ENCODE measurements at places on chromosomes 2 and 18.

- DNase-seq, result no peak
Measured at GRCh38 chr18:45528712-45529336, 86.5 kb upstream of the SLC14A2 start.

- no peak for DNase-seq
Measured at GRCh38 chr2:3170792-3171455, 206.7 kb downstream of the EIPR1 start.

DNA sequence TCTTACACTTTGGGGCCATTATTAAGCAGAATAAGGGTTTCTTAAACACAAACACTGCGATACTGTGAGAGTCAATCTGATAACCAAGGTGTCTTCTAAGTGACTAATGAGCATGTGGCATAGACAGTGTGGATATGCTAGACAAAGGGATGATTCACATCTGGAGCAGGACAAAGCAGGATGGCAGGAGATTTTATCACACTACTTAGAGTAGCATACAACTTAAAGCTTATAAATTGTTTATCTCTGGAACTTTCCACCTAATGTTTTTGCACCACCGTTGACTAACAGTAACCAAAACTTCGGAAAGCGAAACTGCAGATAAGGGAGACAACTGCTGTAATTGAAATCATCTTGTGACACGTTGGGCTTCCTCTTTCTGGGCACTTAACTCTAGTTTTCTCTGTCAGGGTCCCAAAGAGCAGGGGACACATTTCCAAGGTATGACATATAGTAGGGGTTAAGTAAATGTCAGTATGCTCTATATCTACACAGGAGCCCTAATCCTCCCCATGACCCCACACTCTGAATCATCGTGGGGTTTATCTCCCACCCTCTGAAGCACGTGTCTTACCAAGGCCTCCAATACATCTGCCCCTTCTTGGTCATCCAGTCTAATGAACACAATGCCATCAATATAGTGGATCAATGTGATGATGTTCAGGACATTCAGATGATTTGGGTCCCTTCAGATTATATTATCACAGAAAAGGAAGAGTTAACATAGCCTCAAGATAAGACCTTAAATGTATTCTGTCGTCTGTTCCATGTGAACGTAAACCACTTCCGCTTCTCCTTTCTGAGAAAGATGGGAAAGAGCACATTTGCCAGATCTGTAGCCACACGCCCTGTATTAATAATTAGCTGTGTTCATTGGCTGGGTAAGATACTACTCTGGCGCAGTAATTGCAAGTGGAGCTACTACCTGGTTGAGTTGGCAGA, 78.7 kb downstream of the FTCDNL1 start:
- no peak for DNase-seq

- DNase-seq, result peak; percentile 97
Measured at GRCh38 chr2:188773075-188773474, 201.1 kb upstream of the COL3A1 start.

DNA sequence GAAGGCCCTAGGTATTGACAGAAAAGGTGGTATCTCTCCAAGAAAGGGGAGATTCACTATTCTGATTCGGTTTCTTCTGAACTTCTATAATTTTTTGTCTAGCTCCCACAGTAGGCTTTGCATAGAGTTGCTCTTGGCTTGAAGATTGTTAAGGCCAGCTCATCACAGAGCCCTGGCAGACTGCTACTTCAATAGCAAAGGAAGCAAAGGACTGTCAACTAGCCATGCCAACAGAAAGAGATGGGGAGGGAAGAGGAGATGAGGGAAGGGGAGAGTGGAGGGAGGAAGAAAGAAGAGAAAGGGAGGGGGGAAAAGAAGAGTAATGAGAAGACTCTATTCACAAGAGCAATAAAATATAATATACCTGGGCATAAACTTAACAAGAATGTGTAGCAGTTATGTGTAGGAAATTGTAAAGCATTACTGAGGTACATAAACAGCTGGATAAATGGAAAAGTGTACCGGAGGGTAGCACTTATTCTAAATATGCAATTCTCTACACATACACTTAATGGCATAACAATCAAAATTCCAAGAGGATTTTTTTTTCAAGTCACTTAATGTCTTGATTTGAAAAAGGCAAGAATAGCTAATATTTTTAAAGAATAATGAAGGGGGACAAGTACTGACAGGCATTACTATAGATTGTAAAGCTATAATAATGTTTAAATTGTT, 102.5 kb downstream of the LOXHD1 start:
- DNase-seq, result no peak

GRCh38 chr2:188399159-188399558, 107.5 kb downstream of the GULP1 start:
- DNase-seq, result no peak

DNA sequence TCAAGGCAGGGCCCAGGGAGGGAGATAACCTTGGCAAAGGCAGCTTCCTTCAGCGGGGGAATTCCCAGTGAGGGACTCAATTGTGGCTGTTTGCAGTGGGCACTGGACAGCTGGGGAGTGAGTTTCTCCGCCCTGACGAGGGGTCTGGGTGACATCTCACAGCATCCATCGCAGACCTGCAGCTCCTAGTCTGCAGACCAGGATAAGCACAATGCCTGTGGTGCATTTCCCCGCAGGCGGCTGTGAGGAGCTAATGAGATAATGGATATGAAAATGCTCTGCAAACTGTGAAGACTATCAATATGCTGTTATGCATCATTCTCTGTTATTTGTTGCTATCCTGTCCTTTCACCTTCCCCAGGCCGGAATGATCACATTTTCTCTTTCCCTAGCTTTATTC, 30.0 kb upstream of the CYP1B1 start:
- no peak for DNase-seq

DNA sequence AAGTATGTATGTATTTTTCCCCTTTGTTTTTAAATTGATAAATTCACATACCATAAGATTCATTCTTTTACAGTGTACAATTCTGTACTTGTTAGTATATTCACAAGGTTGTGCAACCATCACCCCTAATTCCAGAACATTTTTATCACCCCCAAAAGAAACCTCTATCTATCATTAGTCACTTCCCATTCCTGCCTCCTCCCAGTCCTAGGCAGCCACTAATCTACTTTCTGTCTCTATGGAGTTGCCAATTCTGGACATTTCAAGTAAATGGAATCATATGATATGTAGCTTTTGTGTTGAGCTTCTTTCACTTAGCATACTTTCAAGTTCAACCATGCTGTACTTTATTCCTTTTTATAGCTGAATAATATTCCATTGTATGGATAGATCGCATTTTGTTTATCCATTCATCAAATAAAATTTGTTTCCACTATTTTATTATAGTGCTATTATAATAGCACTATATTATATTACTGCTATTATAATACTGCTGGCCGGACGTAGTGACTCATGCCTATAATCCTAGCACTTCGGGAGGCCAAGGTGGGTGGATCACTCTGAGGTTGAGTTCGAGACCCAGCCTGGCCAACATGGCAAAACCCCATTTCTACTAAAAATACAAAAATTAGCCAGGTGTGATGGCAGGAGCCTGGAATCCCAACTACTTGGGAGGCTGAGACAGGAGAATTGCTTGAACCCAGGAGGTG, 10.9 kb downstream of the STARD7 start:
- no peak for DNase-seq

GRCh38 chr2:166972418-166972817, 84.1 kb downstream of the XIRP2 start:
- DNase-seq, result no peak

- DNase-seq, result no peak
Measured at GRCh38 chr2:23219666-23220065, 165.3 kb upstream of the KLHL29 start.

- no peak for DNase-seq
Measured at GRCh38 chr2:21367421-21367820, 243.7 kb downstream of the TDRD15 start.

DNA sequence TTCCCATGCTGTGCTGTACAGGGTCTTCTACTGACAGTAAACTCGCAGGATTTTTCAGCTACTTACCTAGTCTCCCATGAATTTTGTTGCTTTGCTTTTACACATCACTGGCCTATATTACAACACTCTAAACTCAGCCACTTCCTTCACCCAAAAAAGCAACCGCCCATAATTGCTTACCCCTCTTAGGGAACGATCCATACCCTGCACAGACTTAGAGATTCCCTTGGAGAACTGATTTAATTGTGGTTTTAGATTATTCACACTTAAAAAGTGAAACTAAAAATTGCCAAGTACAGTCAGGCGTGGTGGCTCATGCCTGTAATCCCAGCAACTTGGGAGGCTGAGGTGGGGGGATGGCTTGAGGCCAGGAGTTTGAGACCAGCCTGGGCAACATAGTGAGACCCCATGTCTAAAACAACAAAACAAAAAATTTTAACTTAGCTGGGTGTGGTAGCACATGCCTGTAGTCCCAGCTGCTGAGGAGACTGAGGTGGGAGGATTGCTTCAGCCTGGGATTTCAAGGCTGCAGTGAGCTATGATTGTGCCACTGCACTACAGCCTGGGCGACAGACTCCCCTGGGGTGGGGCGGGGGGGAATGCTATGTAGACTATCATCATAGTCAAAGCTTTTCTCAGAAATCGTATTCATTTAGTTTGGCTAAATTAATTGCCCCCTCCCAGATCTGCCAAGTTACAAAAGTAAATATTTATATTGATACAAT, 19.3 kb downstream of the MRPL30 start:
- no peak for DNase-seq

- DNase-seq, result no peak
Measured at GRCh38 chr2:8312861-8313830, 368.7 kb upstream of the ID2 start.

DNA sequence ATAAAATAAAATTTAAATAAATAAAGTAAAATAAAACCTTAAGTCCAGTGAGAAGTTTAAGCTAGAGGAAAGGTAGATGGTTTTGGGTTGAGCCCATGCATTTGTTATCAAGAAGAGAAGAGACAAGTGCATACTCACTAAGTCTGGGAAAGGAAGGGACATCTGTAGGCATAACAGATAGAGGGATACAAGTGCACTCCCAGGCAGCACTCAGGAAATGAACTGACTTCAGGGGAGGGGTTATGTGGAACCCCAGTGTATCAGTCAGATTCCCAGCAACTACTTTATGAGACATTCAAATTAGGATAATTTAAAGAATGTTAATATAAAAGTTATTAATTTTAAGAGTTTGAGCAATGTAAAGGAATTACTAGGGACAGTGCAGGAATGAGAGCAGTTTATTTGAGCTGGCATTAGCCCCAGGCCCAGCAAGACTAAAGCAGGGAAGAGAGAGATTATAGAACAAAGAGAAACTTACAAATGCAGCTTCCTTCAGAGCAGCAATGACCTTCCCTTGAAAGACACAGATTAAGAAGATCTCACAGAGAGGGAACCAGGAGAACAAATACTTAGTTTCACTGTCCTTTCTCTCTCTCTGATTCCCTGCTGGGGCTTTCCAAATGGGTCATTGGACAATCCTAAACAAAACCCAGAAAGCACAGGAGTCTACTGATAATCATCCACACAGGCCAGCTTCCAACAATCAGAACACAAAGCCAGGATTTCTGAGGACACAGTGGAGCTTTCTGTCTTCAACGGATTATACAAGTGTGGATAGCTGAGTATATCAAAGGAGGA, 109.7 kb downstream of the ERBB4 start:
- DNase-seq, result no peak

DNA sequence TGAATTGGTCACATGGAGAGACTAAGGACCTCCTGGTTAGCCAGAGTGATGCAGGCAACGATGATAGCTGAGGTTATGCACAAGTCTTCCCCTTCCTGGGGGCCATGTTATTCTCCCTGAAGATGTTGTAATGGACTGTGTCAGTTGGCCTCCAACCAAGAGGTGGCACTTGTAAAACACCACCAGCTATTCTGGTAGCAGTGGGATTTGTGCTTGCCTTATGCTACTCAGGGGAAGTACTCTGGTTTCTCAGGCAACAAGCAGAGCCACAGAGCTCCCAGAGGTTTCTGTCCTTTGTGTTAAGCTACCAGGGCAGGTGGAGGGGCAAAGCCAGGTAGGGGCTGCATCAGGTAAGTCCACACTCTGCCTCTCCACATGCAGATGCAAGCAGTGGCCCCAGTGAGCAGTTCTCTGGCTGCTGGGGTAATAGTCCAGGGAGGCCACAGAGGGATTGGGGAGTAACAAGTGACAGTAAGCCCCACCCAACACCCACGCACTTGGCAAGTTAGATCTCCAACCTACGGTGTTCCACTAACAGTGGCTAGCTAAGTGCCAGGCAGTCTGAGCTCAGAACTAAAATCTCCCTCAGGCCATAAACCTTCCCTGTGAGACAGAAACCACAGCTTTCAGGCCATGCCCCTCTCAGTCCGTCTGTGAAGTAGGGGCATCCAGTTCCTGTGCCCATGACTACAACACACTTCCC, 99.7 kb downstream of the RND3 start:
- DNase-seq, result no peak

GRCh38 chr2:181575024-181575649, 81.8 kb downstream of the CERKL start:
- DNase-seq, result no peak

GRCh38 chr2:97760480-97761049, 47.2 kb downstream of the ZAP70 start:
- DNase-seq, result no peak

DNA sequence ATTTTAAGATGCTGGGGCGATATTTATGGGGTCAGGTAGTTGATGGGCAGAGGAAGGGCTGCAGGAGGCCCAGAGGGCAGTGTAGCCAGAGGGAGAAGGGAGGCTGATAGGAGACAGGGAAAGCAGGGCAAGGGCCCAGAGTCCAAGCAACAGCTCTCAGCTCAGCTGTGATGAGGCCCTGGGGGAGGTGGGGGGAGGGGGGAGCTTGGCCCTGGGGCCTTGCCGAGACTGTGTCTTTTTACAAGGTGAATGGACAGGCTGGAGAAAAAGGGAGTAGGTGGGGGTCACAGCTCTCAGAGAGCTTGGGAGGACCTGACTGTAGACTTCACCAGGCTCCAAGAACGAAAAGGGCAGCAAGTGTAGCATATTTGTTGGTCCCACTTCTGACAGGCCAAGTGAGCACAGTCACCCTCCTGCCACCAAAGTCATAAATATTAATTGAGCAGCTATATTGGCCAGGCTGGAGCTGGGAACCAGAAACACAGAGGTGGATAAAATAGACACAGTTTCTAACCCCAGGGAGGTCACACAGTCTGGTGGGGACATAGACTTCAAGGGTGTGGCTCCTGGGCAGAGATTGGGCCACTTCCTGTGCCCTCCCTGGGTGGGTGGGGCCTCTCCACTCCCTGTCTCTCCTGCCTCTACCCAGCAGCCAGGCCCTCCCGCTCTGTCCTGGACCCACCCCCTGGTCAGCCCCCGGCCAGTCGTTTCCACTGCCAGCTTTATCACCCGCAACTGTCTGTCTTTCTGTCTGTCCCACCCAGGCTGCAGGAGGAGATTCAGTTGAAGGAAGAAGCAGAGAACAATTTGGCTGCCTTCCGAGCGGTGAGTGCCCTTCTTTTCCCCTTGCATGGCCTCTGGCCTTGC, 1.4 kb downstream of the DES start:
- DNase-seq, result no peak

All from NCI-H2081 treated with DMSO at 0.1 percent for 48 hours (cell line).